ENCODE measurements at places on chromosomes 16 and 17.

DNA sequence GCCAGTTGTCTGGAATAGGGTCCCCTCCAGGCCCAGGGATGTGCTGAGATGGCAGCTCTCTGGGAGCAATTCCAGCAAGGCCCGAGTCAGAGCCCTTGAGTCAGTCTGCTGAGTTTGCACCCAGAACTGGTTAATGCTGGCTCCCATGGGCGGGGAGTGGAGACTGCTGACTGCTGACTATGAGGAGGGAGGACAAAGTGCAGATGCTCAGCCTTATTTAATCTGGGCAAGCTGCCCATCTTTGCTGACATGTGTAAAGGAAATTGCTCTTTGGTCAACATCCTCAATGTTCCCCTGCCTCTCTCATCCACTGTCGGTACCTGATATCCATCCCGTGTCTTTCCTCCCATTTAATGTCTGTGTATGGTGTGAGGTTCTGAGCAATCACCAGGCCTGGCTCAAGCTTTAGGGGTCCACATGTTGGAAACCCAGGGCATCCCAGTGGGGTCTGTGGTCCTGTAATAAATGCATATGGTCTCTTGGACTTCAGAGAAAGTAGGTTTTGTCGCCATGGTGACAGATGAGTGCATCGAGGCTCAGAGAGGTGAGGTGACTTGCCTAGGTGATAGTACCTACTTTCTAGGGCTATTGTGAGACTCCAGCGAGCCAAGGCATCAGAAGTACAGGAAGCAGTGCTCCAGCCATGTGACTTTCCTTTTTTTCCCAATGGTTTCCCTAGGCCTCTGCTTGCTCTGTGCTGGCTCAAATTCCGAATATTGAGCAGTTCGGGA, 20.0 kb upstream of the RNF135 start:
- peak; percentile 54 for DNase-seq

- DNase-seq: no peak
These were observed 45.8 kb upstream of the NOS2 start for GRCh38 chr17:27846042-27846655.

DNA sequence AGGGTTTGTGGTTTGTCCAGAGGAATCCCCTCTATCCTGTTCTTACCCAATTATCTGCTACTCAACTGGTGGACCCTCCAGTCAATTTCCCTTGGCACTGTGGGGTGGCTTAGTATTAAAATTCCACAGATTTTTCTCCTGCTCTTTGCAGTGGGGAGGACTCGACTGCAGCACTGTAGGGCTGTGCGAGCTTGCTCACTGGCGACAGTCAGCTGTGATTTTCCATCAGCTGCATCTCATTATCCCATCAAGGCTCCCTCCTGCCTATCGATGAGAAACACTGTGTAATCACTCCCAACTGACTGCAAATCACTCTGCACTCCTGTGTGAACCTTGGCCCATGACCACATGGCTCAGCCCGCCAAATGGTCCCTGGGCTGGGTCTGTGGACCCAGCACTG, 90.5 kb upstream of the MAF start:
- DNase-seq: no peak

DNA sequence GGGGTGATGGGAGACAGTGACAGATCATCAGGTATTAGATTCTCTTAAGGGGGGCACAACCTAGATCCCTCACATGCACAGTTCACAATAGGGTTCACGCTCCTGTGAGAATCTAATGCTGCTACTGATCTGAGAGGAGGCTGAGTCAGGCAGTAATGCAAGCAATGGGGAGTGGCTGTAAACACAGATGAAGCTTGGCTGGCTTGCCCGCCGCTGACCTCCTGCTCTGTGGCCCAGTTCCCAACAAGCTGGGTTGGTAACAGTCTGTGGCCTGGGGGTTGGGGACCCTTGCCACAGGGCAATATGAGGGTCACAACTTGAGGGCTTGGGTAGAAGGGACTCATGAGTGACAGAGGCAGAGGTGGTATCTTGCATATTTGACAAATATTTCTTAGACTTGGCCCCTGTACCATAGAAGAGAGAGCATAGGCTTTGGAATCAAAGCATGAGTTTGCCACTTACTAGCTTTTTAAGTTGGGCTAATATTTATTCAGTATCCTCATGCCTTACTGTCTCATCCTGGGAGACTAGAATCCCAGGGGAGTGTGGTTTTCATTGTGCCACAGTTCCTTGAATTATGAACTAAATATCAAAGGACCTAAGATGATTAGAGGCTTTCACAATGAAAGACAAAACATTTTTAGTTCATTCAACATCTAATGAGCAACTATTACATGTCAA, 133.4 kb downstream of the SPACA3 start:
- DNase-seq: no peak

GRCh38 chr17:73480740-73481139, 163.5 kb downstream of the SDK2 start:
- DNase-seq: peak; percentile 42

GRCh38 chr17:79609049-79609589, 1.7 kb downstream of the RBFOX3 start:
- no peak for DNase-seq

DNA sequence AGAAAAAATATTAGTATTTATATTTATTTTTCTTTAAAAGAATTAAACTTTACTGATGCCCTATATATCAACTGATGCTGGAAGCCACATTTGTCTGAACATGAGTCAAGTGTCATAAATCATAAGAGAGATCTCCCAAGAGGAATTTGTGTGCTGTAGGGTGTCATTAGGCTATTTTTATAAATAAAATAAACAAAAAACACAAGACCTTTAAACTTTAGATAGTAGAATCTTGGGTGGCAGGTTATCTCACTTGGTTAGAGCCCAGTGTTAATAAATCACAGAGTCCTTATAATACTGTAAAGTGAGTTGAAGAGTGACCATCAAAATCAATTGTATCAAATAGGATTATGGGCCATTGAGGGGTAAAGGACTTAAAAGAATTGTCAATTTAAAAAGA, 21.3 kb upstream of the CPD start:
- DNase-seq: no peak

DNA sequence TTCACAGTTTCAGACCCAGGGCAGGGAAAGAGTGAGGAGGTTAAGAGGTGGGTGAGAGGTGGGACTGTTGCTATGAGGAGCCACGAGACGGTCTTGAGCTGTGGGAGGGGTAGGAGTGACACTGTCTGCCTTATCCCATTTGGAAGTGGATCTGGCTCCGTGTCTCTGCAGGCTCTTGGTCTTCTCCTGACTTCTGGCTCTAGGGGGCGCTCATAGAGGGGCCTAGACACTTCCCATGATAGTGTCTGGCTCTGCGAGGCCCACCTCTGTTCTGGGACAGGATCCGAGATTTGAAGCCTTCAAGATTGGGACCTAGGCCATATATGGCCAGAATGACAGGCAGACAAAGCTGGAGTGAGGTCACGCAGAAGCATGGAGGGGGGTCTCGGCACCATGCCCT, 204.5 kb downstream of the GSG1L start:
- DNase-seq: no peak

- no peak for DNase-seq
These were observed 5.7 kb upstream of the VEZF1 start for GRCh38 chr17:57993471-57994365.

DNA sequence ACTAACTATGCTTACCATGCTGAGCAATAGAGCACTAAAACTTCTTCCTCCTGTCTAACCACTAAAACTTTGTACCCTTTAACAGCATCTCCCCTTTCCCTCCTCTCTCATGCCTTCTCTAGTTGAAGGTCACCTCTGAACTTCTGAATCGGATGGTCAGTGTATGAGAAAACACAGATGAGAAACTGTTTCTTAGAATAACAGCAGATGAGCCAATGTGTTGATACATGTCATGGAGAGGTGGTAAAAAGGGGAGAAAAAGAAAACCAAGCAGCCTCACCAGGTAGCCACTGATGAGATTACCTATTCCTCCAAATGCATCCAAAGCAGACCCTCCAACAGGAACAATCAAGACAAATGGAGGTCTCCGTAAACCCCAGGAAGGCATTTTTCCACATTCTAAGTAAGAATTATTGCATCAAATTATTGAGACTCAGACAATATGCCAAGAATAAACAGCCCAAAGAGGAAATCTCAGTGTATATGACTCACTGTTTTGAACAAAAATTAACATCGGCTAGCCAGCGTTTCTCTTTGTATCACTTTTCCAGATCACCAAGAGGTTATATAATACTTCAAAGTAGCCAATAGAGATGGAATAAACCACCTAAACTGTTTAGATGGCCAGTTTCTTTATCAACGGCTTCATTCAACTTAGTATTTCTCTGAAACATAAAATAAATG, 793.3 kb upstream of the SOX9 start:
- no peak for DNase-seq

DNA sequence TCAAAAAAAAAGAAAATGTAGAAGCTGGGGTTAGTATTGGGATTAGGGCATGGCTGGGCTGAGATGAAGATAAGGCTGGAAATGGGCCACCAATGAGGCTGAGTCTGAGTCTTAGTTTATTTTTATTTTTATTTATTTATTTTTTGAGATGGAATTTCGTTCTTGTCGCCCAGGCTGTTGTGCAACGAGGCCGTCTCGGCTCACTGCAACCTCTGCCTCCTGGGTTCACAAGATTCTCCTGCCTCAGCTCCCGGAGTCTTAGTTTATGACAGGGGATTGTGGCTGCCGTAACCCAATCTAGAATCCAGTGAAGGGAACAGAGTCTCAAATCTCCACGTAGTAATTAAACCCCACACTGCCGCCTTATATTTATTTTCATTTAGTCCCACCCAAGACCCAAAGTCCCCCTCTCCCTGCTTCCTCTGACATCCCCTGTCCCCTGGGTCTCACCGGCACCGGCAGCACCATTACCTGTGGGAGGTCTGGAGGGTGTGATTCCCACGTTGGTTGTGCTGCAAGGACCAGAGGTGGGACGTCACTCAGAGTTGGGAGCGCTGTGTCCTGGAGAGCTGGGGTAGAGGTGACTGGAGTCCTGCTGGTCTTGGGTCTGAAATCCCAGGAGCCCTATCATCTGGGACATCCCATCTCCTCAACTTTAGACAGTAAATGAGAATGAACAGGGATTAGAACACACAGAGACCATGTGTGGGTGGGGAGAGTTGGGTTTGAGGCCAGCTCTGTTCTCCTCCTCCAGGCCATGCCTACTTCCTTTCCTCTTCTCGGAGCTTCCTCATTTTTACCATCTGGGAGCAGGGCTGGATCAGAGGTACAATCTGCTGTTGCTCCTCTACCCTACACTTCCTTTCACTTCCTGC, at the start of gene CLEC10A:
CLEC10A (minus strand) TSS at position 671 of the 875 bp plus-strand sequence. CDS start 1,439 bp downstream, outside the sequence.
- no peak for DNase-seq

DNA sequence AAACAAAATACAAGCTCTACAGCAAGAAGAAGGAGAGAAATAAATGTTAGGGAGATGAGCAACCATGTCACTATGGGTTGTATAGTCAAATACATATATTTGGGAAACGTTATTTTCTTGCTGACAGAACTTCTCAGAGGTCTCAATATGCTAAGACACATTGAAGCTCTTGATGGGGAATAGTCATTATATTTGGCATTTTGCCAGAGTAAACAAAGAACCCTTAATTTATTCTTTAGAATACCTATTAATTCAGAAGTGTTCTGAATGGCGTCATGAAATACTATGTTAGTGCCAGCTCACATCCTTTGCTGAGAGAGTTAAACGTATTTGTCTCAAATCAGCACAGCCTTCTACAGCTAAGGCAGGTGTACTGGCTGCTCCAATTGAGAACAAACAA, 458.9 kb downstream of the CDH13 start:
- no peak for DNase-seq

DNA sequence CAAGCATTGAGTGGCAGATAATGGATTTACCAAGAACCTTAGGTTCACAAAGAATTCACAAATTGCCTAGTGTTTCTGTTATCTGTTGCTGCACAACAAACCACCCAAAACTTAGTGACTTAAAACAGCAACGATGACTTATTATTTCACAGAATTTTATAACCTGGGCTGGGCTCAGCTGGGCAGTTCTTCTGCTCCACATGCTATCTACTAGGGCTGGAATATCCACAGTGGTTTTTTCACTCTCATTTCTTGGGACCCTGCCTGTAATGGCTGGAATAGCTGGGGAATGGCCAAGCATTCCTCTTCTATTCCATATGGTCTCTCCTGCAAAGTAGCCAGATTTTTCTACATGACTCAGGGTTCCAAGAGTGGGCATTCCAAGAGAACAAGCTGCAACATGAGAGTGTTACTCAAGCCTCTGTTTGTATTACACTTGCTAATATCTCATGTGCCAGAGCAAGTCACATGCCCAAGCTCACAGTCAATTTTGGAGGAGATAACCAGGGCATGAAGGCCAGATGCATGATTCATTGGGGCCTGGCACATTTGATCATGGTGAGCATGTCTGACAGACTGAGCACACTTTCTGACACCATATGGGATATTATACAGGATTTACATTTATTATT, 4.9 kb upstream of the PSMD7 start:
- no peak for DNase-seq

DNA sequence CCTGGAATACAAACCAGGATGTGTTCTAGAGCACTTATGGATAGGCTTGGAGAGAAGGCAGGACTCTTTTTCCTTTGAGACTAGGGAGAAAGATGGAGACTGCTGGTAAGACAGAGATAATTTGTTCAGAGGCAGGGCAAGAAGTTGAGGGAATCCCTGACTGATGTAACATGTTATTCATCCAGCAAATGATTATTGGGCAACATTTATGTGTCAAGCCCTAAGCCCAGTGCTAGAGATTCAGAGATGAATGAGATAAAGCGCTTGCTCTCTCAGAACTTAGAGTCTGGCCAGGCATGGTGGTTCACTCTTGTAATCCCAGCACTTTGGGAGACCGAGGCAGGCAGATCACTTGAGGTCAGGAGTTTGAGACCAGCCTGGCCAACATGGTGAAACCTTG, 47.8 kb upstream of the NUFIP2 start:
- no peak for DNase-seq

DNA sequence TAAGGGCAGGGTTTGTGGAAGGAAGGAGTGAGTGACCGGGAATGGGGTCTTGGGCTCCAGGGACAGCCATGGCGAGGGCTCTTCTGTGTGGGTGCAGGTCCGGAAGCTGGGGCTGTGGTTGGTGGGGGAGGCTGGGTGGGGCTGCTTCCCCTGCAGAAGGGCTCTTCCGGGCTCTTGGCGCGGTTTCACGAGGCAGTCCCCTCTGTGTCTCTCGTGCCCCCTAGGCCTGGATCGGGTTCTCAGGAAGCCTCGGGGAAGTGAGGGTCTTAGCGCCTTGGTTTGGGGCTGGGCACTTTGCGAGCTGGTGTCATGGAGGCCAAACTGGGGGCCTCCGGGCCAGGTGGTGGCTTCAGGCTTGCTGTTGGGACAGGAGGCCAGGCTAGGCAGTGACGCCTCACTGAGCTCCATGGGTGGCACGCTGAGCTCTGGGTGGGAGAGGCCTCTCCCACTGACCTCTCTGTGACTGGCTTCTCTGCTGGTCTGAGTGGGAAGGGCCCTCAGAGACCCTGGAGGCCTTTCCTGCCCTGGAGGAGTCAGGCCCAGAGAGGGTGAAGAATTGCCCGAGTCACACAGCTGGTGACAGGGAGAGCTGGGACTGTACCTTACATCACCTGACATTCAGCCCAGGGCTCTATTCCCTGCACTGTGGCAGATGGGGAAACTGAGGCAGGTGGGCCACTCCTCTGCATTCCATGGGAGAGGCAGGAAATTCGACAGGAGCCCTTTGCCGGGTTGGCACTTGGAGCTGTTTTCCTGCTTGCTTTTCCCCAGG, 8.2 kb downstream of the ADCY7 start:
- DNase-seq: no peak
